Muscle of leg (tissue), 16 donors: ENCODE measurements at places on chromosomes 16 and 17. TPM values are rescaled to one million over a fixed set of nuclear protein-coding genes. Genes with fewer than 3 reads are reported as not detected.

Gene HOXB1
- not detected for total RNA-seq

Gene SULT1A4
- 7.4 TPM for total RNA-seq

Gene SLFN11
- total RNA-seq: 13.6 TPM

Gene C17orf50
- not detected for total RNA-seq

Gene KRTAP4-16
- total RNA-seq: not detected

Gene DNAH9
- total RNA-seq: 0.18 TPM

Gene STX4
- 25.7 TPM for total RNA-seq

Gene CNTNAP1
- total RNA-seq: 8.1 TPM

Gene TBC1D3E
- total RNA-seq: not detected

Gene KRTAP9-4
- not detected for total RNA-seq

Gene INCA1
- 0.93 TPM for total RNA-seq

DNA sequence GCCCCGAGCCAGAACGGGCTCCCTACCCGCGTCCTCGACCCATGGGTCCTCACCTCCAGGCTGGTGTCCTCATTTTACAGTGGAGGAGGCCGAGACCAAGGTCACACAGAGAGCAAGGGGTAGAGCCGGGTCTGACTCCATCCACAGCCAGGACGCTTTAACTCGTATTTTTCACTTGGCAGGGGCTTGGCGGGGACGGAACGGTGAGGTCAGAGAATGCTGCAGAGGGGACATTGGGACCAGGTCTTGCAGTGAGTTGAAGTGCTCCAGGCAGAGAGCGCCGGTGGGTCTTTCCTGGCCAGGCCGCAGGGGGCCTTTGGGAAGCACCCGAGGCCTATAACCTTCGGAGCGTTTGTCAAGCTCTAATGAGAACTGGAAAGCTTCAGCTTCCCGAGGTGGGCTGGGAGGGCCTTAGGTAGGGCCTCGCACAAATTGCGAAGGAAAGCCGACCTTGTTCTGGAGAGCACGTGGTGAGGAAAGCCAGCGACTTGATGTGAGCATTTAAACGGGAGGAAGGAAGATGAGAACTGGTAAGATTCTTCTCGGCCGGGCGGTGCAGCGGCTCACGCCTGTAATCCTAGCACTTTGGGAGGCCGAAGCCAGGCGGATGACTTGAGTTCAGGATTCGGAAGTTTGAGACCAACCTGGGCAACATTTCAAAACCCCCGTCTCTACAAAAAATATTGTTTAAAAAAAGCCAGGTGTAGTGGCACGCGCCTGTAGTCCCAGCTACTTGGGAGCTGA, 908 bp upstream of the CLUH start:
- peak; percentile 48 for DNase-seq

DNA sequence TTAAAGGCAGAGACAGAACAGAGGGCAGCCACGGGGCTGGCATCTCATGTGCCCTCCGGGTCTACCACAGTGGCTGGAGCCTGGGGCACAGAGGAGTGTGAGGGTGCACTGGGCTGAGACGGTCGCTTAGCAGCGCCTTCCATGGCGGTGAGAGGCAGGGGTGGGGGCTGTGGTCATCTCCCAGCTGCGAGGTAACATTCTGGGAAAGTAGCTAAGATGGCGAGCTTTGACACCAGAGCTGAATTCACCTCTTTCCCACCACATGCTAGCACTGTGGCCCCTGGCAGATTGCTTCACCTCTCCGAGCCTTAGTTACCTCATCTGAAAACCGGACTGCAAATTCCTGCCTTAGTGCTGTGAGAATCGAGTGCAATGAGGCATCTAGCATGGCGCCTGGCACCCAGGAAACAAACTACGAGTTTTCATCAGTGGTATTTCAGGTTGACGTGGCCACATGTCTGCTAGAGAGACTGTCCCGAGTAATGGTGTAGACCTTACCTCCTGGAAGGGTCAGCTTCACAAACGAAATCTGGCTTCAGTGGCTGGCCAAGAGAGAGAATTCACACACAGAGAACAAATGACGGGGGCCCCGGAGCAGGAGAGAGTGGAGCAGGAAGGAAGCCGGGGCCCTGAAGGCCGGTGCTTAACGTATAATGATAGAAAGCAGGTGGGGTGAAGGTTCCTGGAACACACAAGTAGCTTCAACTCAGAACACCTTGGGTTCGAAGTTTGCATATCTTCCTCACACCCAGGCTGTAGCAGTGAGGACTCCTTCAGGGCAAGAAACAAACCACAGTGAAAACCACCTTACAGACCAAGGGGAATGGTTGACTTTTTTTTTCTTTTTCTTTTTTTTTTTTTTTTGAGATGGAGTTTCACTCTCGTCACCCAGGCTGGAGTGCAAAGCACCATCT, 63.9 kb upstream of the RPH3AL start:
- DNase-seq: no peak

DNA sequence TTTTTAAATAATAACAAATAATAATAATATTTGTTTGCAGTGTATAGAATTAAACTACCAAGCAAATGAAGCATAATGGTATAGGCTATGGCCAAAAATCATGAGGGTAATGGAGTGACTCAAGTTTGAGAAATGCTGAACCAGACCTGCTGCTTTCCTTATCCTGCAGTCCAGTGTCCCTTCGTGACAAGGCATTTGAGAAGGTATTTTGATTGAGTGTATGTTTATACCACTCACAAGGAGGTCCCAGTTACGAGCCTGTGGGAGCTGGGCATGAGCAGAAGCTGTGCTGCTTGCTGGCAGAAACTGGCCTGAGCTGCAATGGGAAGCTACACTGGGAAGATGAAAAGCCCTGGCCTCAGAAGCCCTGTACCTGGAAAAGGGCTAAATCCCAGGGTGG, 50.3 kb downstream of the GNAO1 start:
- no peak for DNase-seq

- no peak for DNase-seq
These were observed 25.2 kb downstream of the ADGRG5 start for GRCh38 chr16:57567691-57568090.

- DNase-seq: peak; percentile 96
These were observed 54.4 kb upstream of the PABPN1L start for GRCh38 chr16:88920618-88921590.

GRCh38 chr16:20114356-20114755, 40.7 kb upstream of the GPR139 start:
- no peak for DNase-seq

DNA sequence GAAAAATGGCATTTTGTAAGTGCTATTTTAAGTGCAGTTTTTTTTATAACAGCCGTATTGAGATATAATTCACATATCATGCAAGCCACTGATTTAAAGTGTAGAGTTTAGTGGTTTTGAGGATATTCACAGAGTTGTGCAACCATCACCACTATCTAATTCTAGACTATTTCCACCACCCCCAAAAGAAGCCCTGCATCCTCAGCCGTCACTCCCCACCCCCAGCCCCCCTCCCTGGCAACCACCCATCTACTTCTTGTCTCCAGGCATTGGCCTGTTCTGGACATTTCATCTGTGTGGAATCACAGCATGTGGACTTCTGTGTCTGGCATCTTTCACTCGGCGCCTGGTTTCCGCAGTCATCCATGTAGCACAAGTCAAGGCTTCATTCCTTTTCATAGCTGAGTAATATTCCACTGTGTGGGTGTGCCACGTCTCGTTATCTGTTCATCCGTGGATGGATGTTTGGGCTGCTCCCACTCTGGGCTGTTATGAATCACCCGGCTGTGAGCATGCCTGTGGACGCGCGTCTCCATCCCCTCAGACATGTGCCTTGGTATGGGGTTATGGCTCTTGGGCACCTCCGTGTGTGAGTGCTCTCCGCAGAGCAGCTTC, 138.4 kb upstream of the CIBAR2 start:
- DNase-seq: no peak

DNA sequence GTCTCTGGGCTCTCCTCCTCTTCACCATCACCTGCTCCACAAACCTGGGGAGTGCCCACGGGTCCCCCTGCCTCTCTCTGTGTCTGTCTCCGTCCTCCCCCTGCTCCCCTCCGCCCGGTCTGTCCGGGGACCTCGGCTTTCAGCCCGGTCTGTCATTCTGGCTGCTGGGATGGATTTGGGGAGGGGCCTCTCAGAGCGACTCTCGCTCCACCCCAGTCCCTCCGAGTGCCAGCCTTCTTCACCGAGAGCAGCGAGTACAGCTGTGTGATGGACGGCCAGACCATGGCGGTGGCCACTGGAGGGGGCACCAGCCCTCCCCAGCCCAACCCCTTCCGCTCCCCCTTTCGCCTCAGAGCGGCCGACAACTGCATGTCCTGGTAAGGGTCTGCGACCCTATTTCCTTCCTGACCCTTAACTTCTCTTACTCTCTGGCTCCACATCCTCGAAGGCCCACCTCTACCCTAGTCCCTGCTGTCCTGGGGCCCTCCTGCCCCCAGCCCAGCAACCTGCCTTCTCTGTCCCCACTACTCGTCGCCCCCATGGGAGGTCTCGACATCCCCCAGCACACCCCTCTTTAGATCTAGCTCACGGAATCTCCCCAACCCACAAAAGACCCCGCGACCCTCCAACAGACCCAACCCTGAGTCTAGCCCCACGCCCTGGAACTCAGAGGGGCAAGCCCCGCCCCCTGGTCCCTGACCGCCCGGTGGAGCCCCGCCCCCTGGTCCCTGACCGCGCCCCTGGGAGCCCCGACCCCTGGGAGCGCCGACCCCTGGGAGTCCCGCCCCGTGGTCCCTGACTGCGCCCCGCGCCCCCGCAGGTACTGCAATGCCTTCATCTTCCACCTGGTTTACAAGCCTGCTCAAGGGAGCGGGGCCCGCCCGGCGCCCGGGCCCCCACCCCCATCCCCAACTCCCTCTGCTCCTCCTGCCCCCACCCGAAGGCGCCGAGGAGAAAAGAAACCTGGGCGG, 5.6 kb upstream of the CXCL16 start:
- DNase-seq: no peak

DNA sequence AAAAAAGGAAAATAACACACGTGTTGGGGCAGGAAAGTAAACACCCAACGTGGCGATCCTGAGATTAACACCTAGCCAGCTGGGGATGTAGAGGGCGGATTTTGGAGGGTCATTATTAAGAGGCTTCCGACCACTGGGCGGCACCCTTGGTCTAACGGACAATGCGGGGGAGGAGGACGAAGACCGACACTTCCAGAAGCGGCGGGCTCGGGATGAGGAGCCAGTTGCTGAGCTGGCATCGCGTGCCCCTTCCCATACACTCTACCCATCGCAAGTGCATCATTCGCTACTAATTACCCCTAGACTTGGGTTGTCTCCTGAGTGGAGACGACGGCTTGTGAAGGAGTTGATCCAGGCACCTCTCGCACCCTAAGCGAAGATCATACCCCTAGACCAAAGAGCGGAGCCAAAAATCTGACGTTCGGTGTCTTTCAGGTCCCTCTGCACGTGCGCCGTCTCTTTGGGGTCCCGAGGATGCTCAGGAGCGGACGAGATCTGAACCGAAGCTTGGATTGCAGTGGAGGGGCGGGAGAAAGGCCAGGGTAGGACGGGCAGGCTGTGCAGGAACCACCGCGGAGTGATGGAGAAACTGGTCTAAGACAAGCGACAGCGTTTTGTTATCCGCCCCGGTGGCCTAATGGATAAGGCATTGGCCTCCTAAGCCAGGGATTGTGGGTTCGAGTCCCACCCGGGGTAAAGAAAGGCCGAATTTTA, 17.6 kb downstream of the ZNF213 start:
- DNase-seq: peak; percentile 96

DNA sequence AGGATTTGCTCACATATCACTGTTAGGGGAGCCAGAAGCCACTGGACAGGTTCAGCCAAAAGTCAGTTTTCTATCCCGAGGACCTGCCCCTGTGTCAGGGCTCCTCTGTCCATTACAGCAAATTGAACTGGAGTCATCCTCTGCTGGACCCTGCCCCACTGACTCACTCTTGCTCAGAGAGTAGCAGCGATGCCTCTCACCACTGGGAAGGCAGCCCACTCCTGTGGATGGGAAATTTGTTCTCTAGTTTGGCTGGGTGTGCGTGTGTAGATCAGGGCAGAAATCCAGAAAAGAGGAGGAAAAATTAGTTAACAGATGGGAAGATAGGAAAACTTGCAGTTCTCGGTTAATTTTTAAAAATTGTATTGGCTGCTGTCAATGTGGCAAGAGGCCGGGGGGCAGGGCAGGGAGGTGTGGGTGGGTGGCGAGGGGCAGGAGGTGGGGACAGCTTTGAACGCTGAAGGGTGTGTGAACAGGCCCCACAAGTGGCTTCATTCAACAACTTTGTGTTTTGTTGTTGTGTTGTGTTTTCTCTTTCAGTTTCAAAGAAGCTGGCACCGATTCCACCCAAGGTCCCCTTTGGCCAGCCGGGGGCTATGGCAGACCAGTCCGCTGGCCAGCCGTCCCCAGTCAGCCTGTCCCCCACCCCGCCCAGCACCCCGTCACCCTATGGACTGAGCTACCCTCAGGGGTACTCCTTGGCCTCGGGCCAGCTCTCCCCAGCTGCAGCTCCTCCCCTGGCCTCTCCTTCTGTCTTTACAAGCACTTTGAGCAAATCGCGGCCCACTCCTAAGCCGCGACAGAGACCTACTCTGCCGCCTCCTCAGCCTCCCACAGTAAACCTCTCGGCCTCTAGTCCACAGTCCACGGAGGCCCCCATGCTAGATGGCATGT, 33.6 kb downstream of the ELAC2 start:
- DNase-seq: peak; percentile 99

DNA sequence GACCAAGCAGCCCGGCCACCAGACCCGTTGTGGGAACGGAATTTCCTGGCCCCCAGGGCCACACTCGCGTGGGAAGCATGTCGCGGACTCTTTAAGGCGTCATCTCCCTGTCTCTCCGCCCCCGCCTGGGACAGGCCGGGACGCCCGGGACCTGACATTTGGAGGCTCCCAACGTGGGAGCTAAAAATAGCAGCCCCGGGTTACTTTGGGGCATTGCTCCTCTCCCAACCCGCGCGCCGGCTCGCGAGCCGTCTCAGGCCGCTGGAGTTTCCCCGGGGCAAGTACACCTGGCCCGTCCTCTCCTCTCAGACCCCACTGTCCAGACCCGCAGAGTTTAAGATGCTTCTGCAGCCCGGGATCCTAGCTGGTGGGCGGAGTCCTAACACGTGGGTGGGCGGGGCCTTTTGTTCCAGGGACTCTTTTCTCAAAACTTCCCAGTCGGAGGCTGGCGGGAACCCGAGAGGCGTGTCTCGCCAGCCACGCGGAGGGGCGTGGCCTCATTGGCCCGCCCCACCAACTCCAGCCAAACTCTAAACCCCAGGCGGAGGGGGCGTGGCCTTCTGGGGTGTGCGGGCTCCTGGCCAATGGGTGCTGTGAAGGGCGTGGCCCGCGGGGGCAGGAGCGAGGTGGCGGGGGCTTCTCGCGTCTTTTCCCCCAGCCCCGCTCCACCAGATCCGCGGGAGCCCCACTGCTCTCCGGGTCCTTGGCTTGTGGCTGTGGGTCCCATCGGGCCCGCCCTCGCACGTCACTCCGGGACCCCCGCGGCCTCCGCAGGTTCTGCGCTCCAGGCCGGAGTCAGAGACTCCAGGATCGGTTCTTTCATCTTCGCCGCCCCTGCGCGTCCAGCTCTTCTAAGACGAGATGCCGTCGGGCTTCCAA, at the start of gene SLC2A4:
TSS of gene SLC2A4 (plus strand) at position 645 of the 879 bp plus-strand sequence. CDS start at position 862, 217 bp downstream.
- peak; percentile 94 for DNase-seq

GRCh38 chr17:4310354-4311060, 46.7 kb upstream of the ANKFY1 start:
- peak; percentile 19 for DNase-seq

- no peak for DNase-seq
These were observed 137.0 kb upstream of the PLCG2 start for GRCh38 chr16:81642107-81642436.

GRCh38 chr17:64653325-64653984, 8.7 kb downstream of the SMURF2 start:
- no peak for DNase-seq
